ENCODE measurements at places on chromosomes 7 and 10. TPM values are rescaled to one million over a fixed set of nuclear protein-coding genes. Genes with fewer than 3 reads are reported as not detected.

The ADAM12 gene
- 9.9 TPM for polyA plus RNA-seq

The ELFN1 gene
- polyA plus RNA-seq: 2.7 TPM

The GRID2IP gene
- 0.91 TPM for polyA plus RNA-seq

The SHTN1 gene
- 34.0 TPM for polyA plus RNA-seq

The WDFY4 gene
- 3.4 TPM for polyA plus RNA-seq

The CPN1 gene
- not detected for polyA plus RNA-seq

The PRR15 gene
- 0.31 TPM for polyA plus RNA-seq

The HMX2 gene
- not detected for polyA plus RNA-seq

The PSD gene
- 7.4 TPM for polyA plus RNA-seq

DNA sequence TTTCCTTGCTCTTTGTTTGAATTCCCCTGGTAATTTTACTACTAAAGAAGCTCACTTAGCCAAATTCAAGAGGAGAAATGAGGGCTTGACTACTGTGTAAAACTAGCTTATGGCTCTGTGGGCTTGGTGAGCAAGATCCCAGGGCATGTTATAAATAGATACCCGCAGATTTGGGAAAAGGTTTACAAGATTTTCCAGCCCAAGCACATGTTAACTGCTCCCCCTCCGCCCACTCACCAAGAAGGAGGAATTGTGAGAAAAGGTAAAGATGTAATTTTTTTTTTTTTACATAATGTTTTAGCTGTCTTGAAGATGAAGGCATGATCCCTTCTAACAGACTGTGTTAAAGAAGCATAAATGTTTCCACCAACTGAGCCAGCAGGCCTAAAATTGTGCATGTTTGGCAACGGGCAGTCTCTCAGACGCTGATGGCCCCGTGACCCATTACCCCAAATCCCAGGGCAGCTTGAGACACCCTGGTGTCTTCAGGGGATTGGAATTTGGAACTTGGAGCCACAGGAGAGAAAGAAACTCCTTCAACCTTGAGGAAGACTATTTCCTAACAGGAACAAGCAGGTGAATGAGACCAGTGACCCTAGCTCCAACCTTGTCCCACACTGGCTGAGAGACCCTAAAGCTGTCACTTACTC is 429.8 kb upstream of the CELF2 start:
- no peak for DNase-seq

GRCh38 chr7:137890449-137890921 is 43.7 kb upstream of the DGKI start:
- DNase-seq: no peak

GRCh38 chr7:133857376-133858119 is 269.6 kb upstream of the LRGUK start:
- no peak for DNase-seq

- DNase-seq: no peak
Measured at GRCh38 chr10:77496941-77497420, 140.6 kb downstream of the KCNMA1 start.

DNA sequence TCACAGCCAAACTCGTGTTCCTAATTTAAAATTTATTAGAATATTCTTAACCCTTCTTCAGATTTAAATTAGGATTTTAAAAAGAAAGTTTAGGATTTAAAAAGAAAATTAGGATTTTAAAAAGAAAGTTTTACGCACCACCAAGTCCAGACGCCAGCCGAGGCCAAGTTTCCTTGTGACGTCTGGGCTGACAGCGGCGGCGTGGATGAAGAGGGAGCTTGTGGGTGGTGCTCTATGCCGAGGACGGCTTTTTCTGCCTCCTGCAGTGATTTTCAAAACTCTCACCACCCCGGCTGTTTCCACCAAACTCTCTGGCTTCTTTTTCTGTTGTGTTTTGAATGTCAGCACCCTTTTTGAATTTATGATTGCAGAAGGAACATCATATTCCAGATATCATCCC is 252.9 kb downstream of the DNAJB6 start:
- no peak for DNase-seq

DNA sequence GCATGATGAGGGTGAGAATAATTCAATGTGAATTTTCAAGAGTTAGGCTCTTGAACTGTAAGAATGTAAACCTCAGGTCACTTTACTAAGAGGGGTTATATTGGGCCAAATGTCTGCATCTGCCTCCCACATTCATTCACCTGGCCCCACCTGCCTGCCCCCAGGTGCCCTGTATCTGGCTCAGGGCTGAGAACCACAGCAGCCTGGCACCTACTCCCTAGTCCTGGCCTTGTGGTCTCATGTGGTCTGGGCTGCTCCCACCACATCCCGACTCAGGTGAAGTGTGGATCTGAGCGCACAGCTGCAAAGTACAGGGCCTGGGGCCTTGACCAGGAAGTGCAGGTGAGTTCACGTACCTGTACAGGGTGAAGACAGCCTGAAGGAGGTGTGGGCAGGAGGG is 182.1 kb downstream of the PFKFB3 start:
- no peak for DNase-seq

- DNase-seq: no peak
Measured at GRCh38 chr10:117366741-117367140, 8.5 kb downstream of the PDZD8 start.

DNA sequence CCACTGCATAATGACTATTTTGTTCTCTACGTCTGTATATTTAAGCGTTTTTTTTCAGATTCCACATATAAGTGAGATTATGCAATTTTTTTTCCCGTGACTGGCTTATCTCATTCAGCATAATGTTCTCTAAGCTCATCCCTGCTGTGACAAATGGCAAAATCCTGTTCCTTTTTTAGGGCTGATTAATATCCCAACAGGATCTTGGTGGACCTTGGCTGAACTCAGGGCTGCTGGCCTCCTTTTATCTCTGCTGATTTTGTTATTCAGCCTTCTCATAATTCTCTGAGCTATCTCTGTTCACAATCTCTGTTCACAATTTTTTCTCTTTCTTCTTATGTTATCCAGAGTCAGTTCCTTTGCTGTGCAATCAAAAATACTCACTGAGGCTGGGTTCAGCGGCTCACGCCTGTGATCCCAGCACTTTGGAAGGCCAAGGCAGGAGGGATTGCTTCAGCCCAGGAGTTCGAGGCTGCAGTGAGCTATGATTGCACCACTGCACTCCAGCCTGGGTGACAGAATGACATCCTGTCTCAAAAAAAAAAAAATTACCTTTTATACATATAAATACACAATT is 1035.9 kb upstream of the AUTS2 start:
- DNase-seq: no peak

GRCh38 chr7:39153647-39154046 is 175.9 kb downstream of the POU6F2 start:
- no peak for DNase-seq

DNA sequence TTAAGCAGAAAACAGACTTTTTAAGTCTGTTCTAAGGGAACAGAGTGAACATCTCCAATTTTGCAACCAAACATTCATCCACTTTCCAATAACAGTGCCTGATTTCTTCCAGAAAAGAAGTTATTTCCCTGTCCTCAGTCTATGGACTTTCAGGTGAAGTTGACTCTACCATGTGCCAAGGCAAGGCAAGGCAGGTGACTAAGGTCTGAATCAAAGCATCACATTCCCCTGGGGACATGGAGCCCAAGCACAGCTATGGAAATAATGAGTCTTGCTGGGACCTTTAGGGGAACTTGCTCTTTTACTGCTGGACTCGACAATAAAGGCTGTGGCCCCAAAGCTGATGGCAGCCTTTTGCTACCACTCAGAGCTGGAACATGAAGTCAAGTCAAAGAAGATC is 182.2 kb downstream of the FGFR2 start:
- no peak for DNase-seq
